ENCODE measurements at places on chromosomes 6 and 20.

GRCh38 chr20:60648556-60648955 is 603.5 kb upstream of the CDH4 start:
- no peak for DNase-seq

DNA sequence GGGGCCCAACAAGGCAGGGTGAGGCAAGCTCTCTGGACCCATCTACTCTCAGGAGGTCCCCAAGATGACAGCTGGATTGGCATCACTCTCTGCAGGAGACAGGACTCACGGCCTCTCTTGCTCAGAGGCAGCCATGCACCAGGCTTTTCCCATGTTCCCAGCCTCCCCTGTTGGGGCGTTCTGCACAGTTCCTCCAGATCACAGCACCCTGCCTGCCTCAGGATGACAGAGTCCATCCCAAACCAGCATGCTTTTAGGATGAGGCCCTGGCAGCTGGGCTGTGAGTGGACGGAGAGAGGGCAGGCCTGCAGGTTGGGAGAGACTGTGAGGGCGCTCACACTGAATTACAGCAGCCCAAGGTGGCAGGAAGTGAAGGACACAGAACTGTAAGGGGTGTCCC is 143.2 kb upstream of the MLN start:
- no peak for DNase-seq

DNA sequence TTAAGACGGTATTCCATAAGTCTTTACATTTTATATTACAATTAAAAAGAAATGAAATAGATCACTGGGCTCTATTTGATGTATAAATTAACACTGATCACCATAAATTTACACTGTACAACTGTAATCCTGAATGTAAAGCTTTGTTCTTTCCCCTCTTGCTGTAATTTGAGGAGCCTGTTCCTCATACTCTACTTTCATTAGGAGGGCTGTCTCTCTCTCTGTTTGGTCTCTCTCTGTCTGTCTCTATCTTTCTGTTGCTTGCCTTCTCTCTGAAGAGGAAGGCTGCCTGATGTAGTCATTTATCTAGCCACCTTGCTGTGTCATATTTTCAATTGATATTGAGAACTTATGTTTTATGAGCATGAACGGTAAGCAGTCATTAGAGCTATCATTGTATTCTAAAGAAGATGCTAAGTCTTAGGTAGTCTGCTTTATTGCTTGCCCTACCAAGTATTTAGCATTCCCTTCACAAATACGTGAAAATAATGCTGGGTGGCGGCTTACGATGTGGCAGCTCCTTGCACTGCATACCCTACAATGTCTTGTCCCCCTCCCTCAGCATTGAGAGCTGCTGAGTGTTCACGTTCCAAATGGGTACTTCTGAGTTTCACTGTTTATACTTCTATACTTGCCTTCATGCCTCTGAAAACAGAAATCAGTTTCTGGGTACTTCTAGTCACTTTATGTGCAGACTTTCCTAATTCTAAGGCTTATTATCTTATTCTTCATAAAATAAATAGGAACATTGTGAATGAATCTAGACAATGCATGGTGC is 205.5 kb downstream of the NKAIN2 start:
- DNase-seq: no peak

DNA sequence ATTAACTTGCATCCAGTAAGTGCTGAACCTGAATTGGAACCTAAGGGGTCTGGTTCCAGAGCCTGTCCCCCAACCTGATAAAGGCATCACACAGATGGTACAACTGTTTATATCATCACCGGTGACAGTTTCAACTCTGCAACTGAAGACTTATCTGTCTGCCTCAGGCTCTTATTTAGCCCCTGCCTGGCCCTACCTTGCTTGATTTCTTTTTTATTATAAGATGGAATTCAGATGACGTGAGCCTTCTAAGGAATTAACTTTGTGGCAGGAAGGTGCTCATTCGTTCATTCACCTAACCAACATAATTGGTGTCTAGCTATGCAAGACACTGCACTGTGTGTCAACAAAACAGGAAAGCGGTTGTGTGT is 175.0 kb downstream of the BCAS1 start:
- no peak for DNase-seq

- no peak for DNase-seq
Observed at GRCh38 chr6:148464319-148465010, 121.8 kb downstream of the SASH1 start.

DNA sequence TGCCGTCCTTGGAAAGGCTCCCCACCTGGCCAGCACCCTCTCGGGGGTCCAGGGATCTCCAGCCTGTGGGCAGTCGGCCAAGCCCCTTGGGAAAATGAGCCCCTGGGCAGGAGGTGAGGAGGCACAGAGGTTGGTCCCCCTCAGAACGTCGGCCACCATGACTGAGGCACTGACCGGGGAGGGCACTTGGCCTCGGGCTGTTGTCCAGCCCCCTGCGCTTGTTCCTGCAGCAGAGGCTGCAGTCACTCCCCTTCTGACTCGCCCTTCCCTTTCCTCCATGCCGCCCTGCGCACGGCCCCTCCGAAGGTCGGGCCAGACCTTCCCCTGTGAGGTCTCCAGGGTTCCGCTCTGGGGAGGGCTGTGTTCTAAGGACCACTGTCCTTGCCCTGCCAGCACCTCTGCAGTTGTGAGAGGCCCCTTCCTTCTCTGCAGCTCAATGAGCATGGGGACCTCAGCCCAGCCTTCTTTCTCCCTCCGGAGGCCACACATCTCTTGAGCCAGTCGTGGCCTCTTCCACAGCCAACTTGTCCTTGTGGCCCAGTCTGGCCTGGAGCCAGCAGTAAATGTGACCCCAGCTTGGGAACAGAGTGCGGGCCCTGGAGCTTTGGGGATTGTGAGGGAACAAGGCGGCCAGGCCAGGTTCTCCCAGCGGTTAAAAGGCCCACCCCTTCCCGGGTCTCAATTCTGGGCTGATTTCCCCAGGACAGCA is 195.5 kb downstream of the DLL1 start:
- DNase-seq: no peak

GRCh38 chr6:42193491-42193894 is 1.3 kb downstream of the GUCA1B start:
- DNase-seq: no peak

DNA sequence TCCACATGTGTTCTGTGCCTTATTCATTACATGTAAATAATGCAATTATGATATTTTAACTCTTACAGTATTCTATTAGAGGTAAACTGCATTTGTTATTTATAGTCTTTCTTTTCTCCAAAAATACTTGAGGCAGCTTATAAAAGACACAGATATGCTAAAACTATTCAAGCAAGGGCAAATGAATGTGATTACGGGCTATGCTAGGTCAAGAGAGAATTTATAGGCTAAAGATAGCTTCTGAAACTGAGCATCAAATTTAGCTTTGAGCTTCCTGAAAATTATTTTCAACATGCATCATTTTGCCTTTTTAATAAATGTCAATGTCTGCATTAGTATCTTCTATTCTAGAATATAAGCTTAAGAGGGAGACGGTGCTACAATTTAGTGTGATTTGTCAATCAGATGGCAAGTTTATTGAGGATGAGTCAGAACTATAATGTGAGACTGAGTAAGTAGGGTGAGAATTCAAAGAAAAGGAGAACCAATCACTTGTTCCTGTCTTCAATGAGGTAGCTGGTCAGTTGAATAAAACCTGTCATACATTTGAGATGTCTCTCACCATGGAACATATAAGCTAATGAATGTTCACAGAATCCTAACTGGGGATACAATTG is 669.4 kb upstream of the CITED2 start:
- DNase-seq: no peak

DNA sequence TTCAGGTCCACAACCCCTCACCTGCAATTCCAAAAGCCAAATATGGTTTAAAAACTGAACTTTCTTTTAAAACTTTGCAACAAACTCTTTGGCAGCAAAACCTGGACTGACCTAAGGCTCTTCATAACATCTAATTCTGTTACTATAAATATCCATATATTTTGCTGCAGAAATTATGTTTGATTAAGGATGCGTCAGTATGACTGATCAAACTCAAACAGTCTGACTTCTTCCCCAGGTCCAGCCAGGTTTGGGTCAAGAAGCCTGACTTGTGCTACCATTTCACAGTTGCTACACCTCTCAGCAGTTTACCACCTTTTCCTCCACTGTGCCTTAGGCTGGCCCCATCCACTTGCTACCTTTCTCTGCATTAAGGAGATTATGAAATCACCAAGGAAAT is 127.0 kb upstream of the DUSP22 start:
- no peak for DNase-seq

- no peak for DNase-seq
Observed at GRCh38 chr6:134015719-134016557, 36.5 kb downstream of the SLC2A12 start.

- no peak for DNase-seq
Observed at GRCh38 chr6:15658181-15658744, 4.6 kb downstream of the DTNBP1 start.

DNA sequence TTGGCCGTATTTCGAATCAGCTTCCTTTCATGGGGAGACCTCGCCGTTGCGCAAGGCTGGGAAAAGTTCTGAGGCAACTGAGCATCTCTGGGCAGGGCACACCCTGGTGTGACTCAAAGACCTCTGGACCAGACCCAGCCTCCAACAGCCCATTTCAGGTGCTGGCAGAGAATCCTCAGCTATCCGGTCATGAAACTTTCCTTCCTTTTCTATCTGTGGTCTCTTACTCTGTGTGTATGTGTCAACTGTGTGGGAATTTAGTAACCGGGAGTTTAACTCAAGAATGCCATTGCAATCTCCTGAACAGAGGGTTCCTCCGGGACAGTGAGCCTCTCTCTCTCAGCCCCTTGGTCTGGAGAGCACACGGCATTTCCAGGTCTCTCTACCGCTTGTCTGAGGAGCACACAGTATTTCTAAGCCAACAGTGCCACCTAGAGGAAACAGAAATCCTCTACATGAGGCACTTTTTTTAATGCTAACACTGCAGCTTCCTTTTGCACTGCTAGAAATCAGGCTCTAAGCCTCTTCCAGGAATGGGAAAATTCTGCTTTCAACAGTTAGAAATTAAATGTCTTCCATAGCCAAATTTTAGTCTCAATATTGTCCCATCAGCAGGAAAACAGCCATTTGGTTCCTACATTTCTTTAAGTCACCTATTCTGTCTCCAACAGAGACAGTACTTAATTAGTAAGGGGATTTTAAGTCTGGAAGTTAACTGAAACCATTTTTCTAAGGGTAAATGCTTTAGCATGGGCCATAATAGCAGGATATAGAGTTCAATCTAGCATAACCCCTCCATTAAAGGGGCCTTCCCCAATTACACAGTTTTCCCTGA is 32.7 kb downstream of the PLN start:
- no peak for DNase-seq

GRCh38 chr6:18962361-18962905 is 575.3 kb downstream of the RNF144B start:
- DNase-seq: no peak

- DNase-seq: no peak
Observed at GRCh38 chr6:94238868-94239267, 819.5 kb upstream of the EPHA7 start.

DNA sequence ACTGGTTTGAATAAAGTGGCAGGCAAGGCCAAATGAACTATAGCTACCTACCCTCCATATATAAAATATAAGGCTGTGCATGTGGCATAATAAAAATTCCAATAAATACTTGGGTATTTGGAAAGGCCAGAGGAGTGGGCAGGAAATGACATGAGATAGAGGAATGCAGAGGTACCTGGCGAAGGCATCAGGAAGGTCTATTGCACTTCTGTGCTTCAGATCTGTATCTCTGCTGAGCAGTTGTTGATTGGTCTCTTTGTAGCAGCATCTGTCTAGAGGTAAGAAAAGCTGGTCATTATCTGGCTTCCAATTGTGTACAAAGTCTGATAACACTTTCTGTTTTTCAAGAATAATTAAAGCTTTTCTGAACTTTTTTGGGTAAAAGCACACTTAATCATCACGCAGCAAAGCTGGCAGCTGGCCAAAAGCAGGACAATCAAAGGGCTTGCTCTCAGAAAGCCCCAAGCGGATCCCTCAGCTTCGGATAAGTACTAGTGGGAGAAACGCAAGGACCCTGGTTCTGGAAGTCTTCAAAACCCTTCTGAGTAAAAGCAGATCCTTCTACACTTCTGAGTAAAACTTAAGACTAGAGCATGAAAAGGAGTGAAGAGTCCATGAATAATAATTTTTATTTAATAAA is 120.1 kb upstream of the TCF21 start:
- no peak for DNase-seq

DNA sequence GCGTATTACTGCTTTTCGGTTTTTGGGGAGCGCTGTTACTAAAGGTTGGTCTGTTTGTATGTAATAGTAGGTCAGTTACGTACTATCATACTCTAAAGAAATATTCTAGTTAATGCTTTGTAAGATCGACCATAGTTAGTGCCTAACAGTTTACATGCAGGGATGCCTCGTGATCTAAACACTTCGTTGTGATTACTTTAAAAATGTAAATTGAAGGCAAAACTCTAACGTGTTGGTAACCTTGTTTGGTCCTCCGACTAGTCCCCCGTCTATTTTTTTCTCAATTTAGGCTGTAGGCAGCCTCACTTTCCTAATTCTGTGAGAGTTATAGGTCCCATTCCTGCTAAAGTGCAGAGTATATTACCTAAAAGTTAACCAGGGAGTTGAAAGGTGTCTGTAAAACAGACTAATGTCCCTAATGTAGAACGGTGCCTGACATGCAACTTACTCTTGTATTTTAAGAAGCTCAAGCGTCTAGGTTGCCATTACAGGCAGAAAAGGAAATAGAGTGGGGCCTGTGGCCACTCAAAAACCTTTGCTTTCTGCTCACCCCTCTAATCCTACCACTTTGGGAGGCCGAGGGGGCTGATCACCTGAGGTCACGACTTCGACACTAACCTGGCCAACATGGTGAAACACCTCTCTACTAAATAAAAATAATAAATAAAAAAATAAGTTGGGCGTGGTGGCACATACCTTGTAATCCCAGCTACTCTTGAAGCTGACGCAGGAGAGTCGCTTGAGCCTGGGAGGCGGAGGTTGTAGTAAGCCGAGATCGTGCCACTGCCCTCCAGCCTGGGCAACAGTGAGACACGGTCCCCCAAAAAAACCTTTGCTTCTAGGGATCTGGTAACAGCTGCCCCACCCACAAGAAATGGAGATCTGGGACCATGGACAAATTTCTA is 37.8 kb downstream of the HFE start:
- DNase-seq: no peak

DNA sequence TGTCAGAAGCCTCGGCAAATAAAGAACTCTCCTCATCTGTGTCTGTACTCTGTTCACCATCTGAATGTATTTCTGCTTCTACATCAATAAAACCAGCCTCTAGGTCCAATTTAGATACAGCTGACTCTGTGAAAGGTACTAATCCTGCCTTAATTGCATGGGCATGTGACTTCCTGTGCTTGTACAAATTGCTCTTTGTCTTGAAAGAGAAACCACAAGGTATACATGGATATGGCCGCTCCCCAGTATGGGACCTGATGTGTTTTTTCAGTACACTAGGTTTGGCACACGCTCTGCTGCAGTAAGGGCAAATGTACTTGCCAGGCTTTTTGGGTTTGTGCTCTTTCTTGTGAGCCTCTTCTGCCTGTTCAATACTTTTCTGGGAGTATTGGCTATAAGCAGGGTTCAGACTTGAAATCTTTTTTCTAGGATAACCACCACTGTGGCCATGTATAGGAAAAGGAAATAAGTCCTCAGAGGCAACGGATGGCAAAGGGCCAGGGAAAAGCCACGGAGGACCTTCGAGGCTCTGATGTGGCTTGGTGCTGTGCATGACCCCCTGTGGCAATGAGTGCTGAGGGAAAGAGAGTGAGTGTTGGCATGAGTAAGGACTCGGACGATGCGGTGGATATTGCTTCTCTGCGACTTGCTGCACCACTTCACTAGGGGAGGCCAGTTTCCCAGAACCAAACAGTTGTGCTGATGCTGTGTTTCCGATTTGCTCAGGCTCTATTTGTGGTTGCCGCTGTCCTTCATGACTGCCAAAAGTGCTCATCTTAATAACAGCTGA is 170.9 kb downstream of the HIVEP2 start:
- DNase-seq: no peak

Data from esophagus squamous epithelium (tissue), 5 donors.